ENCODE measurements at places on chromosomes 11 and 22.

- DNase-seq, result no peak
These were observed 1.7 kb downstream of the TTLL8 start for GRCh38 chr22:50056214-50056972.

GRCh38 chr11:6900327-6900999, 8.2 kb upstream of the OR2D2 start:
- DNase-seq, result no peak

DNA sequence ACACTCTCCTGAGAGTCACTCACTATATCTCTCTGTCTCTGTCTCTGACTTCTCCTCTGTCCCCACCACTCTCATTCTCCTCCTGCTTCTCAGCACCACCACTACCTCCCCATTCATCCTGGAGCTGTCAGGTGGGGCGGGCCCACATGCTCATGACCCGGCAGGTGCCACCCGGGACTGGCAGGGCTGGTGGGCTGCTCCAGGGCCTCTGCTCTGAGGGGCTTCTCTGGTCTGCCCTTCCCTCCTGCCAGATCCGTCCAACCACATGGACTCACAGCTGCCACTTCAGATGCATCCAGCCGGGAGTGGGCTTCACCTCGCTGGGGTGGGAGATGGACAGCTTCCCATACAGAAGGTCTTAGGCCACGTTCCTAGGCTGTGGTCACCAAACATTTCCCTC, 4.8 kb upstream of the EMID1 start:
- no peak for DNase-seq

GRCh38 chr11:3184732-3185347, 19.7 kb upstream of the OSBPL5 start:
- no peak for DNase-seq

DNA sequence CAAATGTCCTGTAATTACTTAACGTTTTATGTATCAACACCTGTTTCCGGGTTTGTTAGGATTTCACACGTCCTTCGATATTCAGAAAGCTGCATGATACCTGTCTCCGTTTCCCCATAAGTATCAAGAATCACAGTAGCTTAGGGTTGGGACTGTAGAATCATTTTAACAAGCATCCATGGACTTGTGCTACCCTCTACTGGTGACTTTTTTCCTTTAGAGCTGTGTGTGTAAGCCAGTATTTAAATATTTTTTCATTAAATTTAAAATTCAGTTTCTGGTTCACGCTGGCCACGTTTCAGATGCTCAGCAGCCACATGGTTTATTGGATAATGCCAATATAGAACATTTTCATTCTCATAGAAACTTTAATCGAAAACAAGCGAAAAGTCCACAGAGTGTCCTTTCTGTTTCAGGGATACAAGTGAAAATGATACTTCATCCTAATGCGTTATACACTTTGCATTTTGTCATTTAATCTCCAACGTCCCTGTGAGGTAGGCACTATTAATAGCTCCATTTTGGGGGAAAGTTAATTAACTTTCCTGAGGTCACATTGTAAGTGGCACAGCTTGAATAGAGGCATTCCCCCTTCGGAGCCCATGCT, 61.5 kb upstream of the SLC25A18 start:
- DNase-seq, result no peak

GRCh38 chr22:20013382-20013871, 3.2 kb downstream of the ARVCF start:
- peak; percentile 85 for DNase-seq

GRCh38 chr11:18307461-18308139, 14.3 kb downstream of the HPS5 start:
- DNase-seq, result no peak
